Stimulated activated CD4-positive, alpha-beta T cell treated with anti-CD3 and anti-CD28 coated beads, Interleukin-4, amount 100 ng/mL, for 24 hours (primary cell): ENCODE measurements at places on chromosomes 16 and 17.

GRCh38 chr17:73293480-73293911 lies 18.3 kb downstream of the CDC42EP4 start:
- DNase-seq = no peak

DNA sequence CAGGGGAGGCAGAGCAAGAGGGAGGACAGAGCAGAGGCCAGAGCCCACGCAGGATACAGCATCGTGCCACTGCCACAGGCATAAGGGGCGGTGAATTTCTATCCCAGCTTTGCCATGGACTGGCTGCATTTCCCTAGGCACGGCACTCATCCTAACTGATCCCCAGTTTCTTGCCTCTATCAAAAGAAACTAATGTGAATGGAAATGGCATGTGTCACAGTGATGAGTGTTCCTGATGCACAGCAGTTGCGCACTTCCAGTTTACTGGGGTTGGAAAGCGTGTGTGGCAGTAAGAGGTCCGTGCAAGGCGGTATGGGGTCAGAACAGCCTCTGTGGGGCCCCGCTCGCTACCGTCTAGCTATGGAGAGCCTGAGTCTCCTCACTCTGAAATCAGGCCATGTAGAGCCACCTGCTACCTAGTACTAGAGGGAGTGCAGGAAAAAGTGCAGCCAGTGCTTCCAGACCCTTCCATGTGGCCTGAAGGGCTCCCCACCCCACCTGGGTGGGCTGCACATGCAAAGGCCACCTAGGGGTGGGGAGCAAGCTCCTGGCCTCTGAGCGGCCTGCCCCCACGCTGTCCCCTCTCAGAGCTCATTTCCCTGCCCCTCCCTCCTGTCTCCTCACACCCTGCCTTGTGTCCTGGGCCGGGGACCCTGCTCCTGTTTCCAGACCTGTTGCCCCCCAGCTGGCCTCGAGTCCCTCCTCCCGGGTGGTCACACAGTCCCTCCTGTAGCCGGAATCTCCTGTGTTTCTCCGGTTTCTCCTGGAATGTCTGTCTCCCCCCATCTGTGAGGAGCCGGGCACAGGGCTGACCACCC lies 5.0 kb upstream of the KCNJ18 start:
- DNase-seq = no peak

- no peak for DNase-seq
Measured at GRCh38 chr16:79800016-79800608, 199.6 kb upstream of the MAF start.

DNA sequence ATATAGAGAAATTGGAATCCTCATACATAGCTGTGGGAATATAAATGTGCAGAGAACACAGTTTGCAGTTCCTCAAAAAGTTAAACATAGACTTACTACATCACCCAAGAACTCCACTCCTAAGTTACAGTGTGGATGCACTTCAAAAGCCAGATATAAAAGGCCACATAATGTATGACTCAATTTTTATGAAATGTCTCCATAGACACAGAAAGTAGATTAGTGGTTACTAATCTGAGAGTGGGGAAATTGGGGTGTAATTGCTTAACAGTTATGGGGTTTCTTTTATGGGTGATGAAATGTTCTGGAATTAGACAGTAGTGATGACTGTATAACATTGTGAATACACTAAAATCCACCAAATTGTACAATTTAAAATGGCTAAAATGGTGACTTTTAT lies 60.9 kb downstream of the CACNG1 start:
- no peak for DNase-seq

GRCh38 chr16:30085820-30086219 lies 5.9 kb downstream of the TBX6 start:
- no peak for DNase-seq

GRCh38 chr17:27481327-27481726 lies 25.1 kb downstream of the KSR1 start:
- DNase-seq = peak; percentile 28

- DNase-seq = peak; percentile 10
Measured at GRCh38 chr17:45895304-45895968, 1.1 kb downstream of the MAPT start.

DNA sequence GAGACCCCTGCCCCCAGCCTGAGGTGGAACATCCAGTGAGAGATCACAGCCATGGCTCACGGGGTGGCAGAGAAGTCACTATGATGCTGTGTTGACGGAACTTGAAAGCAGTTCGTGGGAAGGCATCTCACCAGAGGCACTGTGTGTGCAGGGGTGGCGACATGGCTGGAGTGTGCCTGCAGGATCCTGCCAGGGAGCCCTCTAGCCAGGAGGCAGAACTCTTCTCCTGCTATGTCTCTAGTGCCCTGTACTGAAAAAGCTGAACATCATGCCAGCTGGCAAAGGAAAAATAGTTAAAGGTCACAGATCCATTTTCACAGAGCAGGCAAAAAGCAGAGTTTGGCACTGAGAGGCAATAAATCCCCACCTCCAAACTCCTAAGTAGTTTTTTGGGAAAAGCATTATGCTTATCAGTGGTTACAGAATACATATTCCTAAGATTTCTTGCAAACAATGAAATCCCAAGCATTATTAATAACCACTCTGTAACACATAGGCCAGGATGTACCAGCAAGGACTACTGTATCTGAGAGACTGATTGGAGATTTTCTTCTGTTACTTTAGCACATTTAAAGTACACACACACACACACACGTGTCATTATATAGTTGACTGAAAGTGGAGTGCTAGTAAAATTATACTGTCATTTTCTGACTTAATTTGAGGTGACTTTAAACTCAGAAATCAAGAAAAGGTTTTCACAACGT lies 36.8 kb downstream of the TNRC6C start:
- peak; percentile 24 for DNase-seq

DNA sequence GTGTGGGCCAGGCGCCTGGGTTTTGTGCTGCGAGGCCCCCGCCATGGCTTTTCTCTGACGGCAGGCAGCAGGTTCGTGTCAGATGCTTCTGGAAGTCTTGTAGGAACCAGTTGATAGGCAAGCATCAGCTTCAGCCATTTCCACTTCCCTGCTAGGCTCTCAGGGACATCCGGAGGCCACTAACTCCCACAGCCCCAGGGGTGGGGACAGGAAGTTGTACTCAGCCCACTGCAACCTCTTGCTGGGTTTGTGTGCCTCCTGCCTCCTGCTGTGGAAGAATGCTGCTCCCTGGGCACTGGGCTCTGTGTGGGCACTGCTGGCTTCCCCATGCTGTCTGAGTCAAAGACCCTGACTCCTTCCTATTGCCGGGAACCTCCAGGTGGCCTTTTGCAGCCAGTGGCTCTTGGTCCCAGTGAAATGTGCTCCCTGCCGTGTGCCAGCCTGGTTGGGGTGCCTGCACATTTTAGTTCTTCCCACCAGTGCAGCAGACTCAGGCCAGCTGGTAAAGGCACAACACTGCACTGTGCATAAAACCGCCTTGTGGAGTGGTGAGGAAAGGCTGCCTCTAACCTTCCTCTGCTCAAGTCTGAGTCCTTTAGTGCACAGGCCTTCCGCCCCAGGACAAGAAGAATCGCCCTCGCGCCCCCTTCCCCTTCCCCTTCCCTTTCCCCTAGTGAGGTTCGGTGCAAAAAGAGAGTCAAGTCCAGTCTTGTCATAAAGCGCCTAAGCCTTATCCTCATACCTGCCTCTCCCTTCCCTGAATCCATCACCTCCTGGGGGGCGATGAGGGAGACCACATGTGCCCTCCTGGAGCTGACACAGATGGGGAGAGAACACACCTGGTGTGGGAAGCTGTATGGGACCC lies 16.6 kb downstream of the LDHD start:
- DNase-seq = peak; percentile 40

- no peak for DNase-seq
Measured at GRCh38 chr17:49090878-49091594, 41.5 kb upstream of the B4GALNT2 start.

DNA sequence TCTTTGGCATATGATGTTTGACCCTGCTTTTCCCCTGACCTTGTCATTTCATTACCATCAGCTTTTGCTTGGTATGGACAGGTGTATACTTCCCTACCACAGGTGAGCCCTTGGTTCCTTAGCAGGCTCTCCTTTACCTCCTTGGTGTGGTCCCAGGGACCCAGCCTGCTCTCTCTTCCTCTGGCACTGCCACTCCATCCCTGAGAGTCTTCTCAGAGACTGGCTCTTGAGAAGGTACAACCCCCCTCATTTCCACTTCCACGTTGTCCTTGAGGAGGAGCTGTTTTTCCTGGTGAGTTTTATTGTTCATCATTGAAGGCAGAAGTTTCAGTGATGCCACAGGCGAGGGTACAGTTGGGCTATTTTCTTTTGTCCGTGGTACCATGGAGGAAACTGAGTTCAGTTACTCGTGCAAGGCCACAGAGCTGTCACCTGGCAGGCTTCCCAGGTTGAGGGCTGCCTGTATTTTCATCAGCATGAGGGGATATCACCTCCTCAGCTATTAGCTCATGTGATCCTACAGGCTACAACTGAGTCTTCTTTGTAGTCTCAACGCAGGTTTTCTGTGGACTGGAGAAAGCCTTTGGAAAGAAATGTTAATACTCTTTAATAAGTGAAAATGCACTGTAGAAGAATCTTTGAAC lies 52.3 kb downstream of the MSI2 start:
- DNase-seq = no peak

- no peak for DNase-seq
Measured at GRCh38 chr16:15856182-15856581, 646 bp downstream of the MYH11 start.

DNA sequence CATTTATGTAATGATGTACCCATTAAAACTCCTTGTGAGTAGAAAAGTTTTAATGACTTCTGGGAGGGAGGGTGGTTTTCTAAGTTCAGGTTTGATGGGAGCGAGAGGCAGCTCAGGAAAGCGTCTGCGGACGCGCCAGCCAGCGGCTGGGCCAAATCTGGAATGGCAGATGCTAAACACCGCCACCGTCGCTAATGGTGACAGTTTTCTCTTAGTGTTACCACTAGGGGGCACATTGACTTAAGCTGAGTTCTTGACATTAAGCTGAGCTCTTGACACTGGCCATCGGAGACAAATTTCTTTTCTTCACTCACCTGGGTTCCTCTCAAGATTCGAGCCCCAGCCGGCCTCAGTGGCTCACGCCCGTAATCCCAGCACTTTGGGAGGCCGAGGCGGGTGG lies 6.7 kb downstream of the TRPV1 start:
- DNase-seq = no peak

DNA sequence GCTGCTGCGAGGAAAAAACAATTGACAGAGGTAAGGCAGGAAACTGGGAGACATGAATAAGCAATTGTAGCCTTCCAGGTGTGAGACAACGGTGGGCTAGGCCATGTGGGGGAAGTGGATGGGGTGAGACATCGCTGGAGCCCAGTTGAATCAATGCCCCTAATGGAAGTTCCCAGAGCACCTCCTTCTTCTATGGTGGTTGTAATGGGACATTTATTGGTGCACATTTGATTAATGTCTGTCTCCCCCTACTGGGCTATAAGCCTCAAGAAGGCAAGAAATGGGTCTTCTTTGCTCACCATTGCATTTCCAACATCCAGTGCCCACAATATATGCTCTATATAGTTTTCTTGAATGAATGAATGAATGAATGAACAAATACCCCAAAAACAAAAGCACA lies 22.7 kb upstream of the CD300E start:
- no peak for DNase-seq

DNA sequence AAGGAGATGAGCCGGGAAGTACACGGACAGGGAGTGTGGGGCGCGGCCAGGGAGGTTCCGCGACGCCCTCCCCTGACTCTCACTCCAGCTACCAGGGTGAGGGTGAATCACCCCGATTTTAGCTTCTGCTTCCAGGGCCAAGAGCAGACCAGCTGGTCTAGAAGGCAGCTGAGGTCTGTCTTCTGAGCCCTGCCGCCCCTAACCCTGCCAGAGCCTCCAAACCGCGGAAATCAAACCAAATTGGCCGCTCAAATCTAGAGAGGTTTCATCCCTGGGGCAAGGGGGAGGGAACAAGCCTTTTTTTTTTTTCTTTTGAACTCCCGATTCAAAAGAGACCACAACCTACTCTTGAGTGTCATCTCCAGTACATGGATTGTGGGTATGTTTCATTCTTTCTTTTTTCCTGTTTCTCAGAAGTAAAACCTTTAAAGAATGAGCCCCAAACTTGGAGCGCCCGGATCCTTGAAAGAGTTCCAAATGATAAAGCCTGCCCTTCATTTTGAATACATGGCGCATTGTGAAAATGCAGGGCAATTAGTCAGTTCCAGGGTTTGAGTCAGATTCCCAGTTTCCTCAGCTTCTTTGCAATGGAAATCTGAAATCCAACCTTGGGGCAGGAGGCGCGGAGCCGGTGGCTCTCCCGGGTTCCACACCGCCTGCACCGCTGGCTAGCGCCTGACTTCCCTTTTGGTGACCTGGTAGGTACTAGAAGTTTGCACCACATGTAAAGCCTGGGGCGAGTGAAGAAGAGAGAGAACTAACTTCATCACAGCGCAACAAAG lies 16.5 kb upstream of the ZFHX3 start:
- no peak for DNase-seq

DNA sequence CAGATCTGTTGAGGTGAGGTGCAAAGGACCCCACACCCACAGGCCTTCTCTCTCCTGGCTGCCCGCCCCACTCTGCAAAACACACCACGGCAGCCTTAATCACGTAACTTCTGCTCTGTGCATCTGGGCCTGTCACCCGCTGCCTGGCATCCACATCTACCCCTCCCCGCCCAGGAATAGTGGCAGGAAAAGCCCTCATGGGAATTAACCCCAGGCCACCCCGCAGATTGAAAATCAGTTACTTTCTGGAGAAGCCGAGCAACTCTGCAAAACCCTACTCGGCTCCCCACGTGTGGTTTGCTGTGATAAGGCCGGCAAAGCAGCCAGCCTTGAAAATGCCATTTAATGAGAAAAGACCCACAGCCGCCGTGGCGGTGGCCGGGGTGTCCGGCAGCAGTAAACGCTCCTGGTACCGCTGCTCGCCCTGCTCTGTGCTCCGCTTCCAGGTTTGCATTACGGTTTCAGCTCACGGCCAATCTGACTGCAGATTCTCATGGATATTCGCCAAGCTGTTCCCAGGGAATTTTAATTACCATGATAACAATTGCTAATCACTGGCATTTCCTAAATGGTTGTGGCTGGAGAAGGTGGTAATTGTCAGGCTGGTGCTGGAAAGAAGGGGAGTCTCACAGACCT lies 78.0 kb upstream of the DOC2B start:
- no peak for DNase-seq

DNA sequence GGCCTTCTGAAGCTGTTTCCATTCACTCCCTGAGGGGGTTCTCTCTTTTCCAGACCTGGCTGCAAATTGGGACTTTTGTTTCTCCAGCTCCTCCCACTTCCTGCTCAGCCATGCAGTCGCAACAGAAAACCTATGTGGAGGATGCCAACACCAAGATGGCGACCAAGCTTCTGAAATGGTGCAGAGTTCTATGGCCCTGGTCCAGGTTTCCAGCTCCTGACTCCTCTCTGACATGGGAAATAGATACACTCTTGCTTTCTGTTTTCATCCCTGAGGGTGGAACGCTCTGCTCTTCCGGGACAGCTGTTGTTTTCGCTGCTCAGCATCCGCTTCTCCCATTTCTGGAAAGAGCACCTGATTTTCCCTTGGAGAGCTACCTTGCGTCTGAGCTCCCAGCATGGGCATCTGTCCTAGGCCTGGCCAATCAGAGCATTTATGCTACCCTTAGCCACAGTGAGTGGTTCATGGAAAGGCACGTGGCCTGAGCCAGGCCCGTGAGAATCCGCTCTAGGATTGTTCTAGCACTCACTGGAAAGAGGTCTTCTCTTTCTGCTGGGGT lies 8.1 kb downstream of the GPRC5B start:
- no peak for DNase-seq

- DNase-seq = no peak
Measured at GRCh38 chr16:978403-978802, 3.2 kb upstream of the SOX8 start.

- DNase-seq = peak; percentile 93
Measured at GRCh38 chr16:57462209-57462977, at the start of gene POLR2C. Gene POLR2C (plus strand): TSS chr16:57462679. CDS start chr16:57462725, 46 bp downstream.

- no peak for DNase-seq
Measured at GRCh38 chr16:63365649-63366304, 1329.5 kb upstream of the CDH8 start.
